ENCODE measurements at places on chromosomes 6 and 20.
A peak's percentile ranks its signal among the peaks of the same experiment; 100 is the strongest.

GRCh38 chr6:73343164-73343563 lies 10.9 kb downstream of the DPPA5 start:
- DNase-seq: no peak

GRCh38 chr20:46757754-46758678 lies 48.6 kb downstream of the SLC2A10 start:
- DNase-seq: peak; percentile 19

GRCh38 chr20:46739431-46740213 lies 30.2 kb downstream of the SLC2A10 start:
- no peak for DNase-seq

DNA sequence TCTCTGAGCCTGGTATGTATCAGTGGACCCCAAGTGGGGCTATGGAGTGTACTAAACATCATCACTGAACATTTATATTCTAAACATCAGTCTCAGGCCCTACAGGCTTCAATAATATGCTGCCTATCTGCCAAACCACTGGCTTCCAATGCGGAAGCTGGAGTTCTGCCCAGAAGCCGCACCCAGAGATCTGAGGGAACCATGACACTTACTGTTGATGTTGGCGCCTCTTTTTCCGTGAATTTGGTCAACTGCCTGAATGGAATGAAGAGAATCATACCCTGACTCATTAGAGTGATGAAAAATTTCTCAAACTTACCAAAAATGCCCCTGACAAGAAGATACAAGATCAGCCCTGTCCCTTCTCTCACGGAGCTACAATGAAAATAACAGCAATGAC lies 66.2 kb downstream of the SLC22A23 start:
- DNase-seq: no peak

DNA sequence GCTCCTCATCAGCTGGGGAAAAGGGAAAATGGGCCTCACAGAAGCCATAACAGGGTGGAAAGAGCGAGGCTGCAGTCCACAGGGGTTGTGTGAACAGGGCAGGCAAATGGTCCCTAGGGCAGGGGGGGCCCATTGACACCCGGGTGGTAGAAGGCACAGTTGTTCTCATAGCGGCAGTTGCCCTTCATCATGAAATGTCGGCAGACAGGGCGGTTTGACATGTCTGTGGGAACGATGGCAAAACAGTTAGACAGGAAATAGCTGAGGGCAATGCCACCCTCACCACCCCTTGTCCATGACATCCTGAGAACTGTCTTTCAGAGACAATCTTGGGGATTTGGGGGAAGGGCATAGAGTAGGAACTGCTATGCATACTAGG lies 15.6 kb downstream of the PPP1R10 start:
- DNase-seq: no peak

DNA sequence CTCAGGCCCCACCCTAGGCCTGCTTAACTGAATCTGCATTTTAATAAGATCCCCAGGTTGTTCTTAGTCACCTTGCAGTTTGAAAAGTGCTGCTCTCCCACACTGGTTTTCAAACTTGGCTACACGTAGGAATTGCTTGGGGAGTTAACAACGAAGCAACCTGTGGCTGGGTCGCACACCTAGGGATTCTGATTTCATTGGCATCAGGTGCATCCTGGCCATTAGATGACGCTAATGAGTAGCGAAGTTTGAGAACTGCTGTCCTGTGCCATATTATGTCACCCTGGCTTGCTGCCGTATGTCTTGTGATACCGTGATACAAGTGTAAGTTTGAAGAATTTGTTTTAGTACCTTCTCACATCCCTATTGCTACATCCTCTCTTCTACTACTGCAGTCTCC lies 28.2 kb upstream of the FUCA2 start:
- no peak for DNase-seq

DNA sequence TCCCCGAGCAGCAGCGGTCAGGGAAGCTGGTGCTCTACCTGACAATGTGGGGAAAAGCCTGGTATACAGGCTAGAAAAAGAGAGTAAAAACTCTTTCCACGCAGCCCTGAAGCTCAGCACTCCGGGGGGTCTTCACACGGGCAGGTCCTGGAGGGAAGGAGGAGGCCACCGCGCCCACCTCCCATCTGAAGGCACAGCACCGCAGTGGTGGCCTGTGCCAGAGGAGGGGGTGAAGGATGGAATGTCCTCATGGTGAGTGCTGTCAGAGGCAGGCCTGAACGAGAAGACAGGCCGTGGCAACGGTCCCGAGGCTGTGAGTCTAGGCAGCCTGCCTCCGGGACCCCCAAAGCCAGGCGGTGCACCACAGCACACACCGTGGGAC lies 5.8 kb downstream of the SLC2A4RG start:
- no peak for DNase-seq

DNA sequence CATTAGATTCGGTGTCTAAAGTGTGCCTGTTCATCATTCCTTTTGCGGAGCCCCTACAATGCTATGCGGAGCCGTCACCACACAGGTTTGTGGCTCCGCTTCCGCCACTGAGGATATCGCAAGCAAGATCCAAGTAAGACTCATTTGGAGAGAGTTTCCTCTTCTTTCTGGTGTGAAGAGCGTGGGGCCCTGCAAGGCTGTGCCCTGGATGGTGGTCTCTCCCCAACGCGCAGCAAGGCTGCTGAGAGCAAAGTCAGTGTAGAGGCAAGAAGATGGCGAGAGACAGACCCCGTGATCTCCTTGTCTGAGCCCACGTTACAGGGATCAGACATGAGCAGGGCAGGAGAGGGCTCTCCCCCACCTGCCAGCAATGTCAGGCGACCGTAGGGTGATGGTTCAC lies 96.3 kb upstream of the AFDN start:
- DNase-seq: no peak

GRCh38 chr6:47766445-47766844 lies 15.4 kb upstream of the OPN5 start:
- no peak for DNase-seq

GRCh38 chr6:49264496-49264895 lies 198.6 kb downstream of the MMUT start:
- no peak for DNase-seq

- no peak for DNase-seq
These were observed 32.5 kb upstream of the VEGFA start for GRCh38 chr6:43737272-43738081.

DNA sequence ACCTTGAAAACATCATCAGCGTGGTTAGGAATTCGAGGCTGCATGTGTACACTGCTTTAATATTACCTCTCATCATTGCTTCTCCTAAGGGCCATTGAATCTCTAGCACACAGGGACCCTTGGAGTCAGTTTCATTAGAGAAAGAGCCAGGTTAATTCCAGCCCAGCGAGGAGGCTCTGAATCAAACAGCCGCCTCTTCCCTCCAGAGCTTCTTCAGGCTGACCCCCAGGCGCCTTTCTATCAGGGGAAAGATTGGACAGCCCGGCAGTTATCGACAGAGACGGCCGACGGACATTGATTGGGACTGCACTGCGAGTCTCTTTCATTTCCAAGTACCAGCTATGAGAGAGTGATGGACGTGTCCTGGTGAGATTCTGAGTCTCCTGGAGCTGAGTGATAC lies 159.2 kb downstream of the ANKRD60 start:
- DNase-seq: no peak

GRCh38 chr6:27468334-27468733 lies 4.6 kb downstream of the ZNF184 start:
- no peak for DNase-seq

GRCh38 chr6:158158748-158159147 lies 9.3 kb downstream of the SERAC1 start:
- DNase-seq: no peak

DNA sequence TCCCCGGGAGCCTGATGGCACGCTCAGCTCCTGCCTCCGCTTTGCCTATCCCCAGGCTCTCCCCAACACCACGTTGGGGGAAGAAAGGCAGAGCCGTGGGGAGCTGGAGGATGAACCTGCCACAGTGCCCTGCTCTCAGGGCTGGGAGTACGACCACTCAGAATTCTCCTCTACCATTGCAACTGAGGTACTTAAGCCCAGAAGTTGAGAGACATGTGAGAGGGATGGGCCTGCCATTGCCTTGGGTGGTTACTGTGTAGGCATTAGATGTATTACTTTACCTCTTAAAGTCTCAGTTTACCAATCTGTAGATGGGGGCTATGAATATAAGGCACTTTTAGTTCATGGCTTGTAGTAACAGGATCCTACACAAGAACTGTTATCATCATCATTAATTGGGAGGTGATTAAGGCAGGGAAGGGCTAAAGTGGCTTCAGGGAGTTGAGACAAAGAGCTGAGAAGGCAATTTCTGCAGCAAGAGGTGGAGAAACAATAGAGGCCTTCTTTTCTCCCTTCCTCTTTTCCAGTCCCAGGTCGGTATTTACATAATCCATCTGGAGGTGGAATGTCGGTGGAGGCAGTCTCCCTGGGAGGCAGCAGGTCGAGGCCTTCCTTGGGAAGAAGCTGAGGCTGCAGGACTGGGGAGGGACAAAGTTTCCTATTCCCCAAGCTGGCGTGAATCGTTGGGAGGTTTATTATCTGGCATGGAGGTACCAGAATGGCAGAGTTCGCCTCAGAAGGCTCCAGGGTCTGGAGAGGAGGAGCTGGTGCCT lies 691 bp downstream of the SLC22A7 start:
- DNase-seq: no peak

DNA sequence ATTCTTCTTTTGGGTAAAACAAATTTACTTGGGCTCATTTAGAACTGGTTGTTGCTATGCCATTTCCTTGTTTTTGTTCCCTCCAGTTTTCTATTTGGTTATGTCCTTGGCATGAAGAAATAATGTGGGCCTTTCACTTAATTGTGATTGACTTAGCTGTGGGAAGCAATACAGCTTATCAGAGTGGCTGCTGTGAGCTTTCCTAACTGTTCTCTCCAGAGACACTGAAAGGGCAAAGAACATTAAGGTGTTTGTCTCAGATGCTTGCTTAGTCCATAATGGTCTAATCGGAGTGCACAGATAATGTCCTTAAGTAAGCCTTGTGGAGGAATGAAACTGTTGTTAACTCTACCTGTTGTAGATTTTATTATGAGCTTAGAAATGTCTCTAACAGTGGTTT lies 56.6 kb downstream of the SH3BGRL2 start:
- no peak for DNase-seq

DNA sequence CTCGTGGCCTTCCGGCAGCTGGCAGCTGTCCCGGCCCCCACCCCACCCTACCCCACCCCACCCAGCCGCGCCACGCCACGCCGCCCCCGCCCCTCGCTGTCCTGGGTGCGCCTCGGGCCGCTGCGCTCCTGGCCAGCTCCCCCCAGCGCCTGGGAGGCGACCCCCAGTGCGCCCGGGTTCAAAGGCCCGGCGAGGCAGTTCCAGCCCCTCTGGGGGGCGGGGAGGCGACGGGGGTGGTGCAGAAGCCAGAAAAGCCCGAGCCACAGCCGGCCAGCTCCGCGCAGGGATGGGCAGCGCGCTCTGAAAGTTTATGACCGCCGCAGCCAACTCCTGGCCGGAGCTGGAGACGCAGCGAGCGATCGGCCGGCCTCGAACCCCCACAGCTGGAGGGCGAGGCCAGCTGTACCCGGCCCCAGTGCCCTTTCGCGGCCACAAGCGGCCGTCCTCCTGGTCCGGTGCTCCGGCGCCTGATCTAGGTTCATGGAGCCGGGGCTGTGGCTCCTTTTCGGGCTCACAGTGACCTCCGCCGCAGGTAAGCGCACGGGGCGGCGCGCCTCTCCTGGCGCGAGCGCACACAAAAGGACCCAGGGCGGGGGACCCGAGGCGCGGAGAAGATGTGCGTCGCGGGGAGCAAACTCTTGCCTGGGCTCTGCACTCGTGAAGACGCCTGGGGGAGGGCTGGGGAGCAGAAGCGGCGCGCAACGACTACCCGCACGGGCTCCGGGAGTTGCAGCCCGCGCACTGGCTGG lies at the start of gene EDN3:
Gene EDN3 (plus strand): TSS at position 279 of the 749 bp plus-strand sequence. CDS start 202 bp downstream, at position 481.
- DNase-seq: no peak

DNA sequence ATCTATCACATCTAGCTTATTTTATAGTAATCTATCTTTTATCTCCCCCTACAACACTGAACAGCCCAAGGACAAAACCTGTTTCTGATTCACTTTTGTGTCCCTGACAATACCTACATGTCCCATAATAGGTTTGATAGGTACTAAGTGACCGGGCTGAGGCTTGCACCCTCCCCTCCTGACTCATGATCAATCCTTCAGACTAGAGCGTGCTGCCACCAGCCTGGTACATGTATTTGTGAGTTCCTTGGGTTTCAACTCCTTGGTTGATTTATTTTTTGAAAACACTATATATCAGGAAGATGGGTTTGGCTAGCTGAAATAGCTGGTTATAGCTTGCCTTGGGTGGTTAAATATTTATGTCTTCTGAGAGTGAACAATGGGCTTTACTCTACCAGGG lies 41.6 kb upstream of the RAB23 start:
- no peak for DNase-seq

GRCh38 chr20:45087097-45087790 lies 13.7 kb downstream of the KCNS1 start:
- DNase-seq: no peak

DNA sequence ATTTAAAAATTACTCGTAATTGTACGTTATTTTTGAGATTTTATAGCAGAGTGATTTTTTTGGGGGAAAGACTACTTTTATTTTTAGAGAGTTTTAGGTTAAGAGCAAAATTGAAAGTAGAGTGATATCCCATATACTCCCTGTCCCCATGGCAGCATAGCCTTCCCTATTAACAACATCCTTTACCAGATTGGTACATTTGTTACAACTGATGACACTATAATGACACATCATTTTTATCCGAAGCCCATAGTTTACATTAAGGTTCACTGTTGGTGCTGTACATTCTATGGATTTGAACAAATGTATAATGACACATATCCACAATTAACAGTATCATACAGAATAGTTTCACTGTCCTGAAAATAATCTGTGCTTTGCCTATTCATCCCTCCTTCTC lies 1126.4 kb upstream of the CITED2 start:
- DNase-seq: no peak

DNA sequence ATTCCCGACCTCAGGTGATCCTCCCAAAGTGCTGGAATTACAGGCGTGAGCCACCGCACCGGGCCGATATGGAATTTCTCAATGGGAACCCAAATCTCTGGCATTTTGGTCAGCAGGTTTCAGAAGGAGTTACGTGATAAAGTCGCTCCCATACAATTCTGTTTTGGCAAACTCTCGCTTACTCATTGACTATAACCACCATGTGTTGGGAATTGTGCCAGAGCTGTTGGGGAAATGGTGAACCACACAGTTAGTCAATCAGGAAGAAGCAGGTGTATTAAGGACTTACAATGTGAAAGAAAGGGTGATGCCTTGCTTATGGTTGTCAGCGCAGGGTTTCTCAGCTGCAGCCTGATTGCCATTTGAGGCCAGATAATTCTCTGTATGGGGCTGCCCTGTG lies 410.5 kb downstream of the QKI start:
- DNase-seq: no peak

DNA sequence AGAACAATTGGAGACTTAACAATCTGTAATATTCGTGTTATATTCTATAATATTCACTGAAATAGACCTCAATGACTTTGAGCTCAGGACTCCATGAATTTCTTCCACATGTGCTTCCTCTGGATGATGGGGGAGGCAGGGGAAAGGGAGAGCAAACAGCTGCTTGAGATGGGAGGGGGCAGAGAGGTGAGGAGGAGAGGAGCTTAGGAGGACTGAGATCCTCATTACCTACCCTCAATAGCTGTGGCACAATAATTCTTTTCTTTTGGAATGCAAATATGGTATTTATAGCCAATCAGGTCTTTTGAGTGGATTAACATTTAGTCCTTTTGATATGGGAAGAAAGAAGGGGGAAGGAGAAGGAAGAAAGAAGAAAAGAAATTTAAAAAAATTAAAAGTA lies 64.1 kb upstream of the ZNF217 start:
- no peak for DNase-seq

- no peak for DNase-seq
These were observed 210.0 kb downstream of the DLL1 start for GRCh38 chr6:170080828-170081371.

GRCh38 chr6:15389765-15390723 lies 144.2 kb downstream of the JARID2 start:
- no peak for DNase-seq

All from activated T-cell treated with anti-CD3 and anti-CD28 coated beads for 4 hours (primary cell).